ENCODE measurements at places on chromosomes 11 and 22.

GRCh38 chr11:85619499-85619898 lies 7.6 kb downstream of the DLG2 start:
- no peak for DNase-seq

DNA sequence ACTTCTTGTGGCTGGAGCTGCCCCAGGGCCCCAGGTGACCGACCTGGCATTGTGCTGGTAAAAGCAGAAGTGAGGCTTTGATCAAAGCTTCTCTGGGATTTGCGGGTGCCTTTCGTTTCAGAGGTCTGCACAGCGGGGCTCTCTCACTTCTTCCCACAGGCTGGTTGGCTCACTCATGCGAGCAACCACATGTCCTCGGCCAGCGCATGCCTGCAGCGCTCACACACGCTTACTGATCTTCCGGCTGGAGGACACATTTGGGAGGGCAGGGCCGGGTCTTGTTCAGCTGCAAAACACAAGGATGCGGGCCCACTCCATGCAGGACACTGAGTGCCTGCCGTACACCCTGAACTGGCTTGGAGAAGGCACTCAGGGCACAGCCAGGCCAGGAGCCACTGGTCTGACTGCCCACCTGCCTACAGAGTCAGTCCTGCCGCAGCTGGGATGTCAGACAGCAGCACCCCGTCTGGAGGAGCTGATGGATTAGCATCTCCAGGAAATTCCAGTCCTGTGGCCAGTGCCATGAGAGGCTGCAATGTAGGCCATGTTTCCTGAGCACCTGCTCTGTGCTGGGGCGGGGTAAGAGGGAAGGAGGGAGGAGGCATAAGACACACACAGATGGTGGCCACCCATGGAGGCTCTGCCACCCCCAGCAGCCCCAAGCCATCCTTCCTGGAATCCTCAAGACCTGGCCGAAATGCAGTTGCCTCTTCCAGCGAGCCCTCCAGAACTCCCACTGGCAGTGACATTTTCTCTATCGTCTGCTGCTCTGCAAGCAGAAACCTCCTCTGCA lies 1383.2 kb downstream of the BRD1 start:
- no peak for DNase-seq

DNA sequence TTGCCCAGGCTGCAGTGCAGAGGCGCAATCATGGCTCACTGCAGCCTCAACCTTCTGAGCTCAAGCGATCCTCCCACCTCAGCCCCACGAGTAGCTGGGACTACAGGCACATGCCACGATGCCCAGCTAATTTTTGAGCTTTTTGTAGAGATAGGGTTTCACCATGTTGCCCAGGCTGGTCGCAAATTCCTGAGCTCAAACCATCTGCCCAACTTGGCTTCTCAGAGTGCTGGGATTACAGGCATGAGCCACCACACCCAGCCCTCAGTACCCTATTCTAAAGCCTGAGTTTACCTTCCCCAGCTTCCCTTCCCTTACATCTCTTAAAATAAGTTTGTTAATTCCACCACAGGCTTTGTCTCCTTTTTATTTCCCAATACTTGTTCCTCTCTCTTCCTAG lies 59.1 kb downstream of the AMBRA1 start:
- no peak for DNase-seq

GRCh38 chr11:78646564-78647185 lies 72.0 kb upstream of the NARS2 start:
- peak; percentile 42 for DNase-seq

GRCh38 chr11:19512618-19513017 lies 200.0 kb upstream of the NAV2 start:
- no peak for DNase-seq

- DNase-seq, result no peak
Measured at GRCh38 chr11:29272019-29272654, 744.7 kb downstream of the KCNA4 start.

GRCh38 chr11:114059278-114059983 lies at the start of gene ZBTB16:
Gene ZBTB16 (plus strand): TSS chr11:114059711. CDS start chr11:114063301, 3,590 bp downstream.
- peak; percentile 42 for DNase-seq

- no peak for DNase-seq
Measured at GRCh38 chr22:35731321-35731720, 13.6 kb downstream of the APOL5 start.

- peak; percentile 77 for DNase-seq
Measured at GRCh38 chr22:20429254-20430100, 8.1 kb downstream of the SCARF2 start.

- DNase-seq, result no peak
Measured at GRCh38 chr22:27358096-27358870, 443.3 kb downstream of the MN1 start.

DNA sequence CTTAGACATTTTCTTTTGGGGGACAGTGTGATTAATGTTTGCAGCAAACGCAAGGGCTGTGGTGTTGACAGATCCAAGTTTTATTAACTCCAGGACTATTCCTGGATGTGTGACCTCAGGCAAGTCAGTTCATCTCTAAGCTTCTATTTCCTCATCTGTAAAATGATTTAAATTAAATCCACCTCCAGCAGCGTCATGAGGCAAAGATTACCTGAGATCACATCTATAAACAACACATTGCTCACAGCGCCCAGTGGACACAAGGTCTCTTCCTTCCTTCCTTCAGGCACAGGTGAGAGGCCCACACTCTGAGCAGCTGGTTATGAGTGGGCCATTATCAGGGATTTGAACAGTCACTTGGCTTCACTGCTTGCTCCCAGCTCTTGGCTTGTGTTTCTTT lies 111.2 kb upstream of the RASSF10 start:
- DNase-seq, result no peak

- no peak for DNase-seq
Measured at GRCh38 chr22:49009359-49010063, 818.2 kb downstream of the BRD1 start.

GRCh38 chr22:36544107-36544620 lies 15.2 kb upstream of the EIF3D start:
- DNase-seq, result no peak

DNA sequence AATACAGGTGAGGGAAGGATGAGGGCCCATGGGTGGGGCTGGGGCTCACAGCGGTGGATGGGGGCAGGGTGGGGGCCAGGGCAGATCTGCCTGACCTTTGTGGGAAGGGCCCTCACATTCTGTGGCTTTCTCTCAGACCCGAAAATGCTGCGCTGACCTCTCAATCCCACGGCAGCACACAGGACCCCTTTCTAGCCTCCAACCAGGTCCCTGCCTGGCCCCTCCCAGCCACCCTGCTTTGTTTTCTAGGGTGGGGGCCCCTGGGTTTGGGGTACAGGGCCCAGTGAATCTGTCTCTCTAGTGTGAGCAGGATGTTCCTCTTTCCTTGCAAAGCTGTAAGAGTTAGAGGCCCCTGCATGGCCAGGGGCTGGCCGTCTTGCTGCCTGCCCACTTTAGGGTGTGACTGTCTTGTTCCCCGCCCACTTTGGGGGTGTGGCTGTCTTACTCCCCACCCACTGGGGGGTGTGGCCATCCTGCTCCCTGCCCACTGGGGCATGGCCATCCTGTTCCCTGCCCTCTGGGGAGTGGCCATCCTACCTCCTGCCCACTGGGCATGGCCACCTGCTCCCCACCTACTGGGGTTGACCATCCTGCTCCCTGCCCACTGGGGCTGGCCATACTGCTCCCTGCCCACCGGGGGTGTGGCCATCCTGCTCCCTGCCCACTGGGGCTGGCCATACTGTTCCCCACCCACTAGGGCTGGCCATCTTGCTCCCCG lies 11.5 kb downstream of the PARVG start:
- DNase-seq, result no peak

GRCh38 chr11:33347490-33348125 lies 90.4 kb downstream of the HIPK3 start:
- no peak for DNase-seq

GRCh38 chr11:66146074-66146473 lies 76.0 kb downstream of the PACS1 start:
- no peak for DNase-seq

GRCh38 chr11:1202154-1202775 lies 20.6 kb upstream of the MUC5B start:
- DNase-seq, result peak; percentile 16

DNA sequence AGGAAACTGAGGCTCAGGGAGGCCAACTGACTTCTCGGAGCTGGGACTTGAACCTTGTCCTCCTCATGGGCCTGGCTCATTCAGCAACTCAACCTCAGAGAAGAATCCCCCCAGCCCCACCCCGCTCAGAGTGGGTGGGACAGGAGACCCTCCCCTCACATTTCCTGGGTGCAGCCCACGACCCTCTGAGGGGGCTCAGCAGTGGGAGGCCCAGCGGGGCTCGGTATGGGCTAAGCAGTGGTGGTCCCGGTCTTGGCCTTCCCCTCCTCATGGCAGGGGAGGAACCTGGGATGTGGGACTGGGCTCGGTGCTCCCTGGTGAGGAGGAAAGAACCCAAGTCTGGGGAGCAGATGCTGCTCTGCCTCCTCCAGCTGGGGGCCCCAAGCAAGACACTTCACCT lies 14.2 kb upstream of the CABP7 start:
- DNase-seq, result no peak

DNA sequence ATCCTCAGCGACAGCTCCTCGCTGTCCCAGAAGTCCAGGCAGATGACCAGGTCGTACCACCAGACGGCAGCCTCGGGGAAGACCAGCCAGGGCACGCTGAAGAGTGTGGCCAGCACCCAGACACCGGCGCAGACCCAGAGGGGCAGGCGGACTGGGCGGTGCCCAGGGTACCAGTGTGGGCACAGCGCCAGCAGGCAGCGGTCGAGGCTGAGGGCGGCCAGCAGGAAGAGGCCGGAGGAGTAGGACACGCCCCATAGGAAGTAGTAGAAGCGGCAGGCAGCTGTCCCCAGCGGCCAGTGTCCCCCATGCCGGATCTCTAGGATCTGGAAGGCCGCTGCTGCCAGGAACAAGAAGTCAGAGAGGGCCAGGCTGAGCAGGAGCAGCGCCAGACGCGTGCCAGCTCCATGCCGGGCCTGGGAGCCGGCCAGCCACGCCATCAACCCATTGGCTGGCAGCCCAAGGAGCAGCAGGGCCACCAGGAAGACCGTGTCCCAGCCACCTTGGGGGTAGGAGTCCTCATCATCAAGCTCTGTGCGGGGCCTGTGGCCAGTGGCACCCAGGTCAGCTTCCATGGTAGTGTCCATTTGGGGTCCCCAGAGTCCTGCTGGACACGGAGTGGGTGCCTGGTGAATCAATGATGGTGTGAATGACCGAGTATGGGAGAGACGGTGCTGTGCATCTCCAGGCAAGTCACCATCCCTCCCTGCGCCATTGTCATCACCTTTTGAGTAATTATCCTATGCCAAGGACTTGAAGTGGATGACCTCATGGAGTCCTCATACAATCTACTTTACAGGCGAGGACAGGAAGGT lies at the start of gene GPR152:
GPR152 (minus strand) TSS at position 589 of the 812 bp plus-strand sequence; CDS start at position 584, 5 bp downstream.
- DNase-seq, result no peak

DNA sequence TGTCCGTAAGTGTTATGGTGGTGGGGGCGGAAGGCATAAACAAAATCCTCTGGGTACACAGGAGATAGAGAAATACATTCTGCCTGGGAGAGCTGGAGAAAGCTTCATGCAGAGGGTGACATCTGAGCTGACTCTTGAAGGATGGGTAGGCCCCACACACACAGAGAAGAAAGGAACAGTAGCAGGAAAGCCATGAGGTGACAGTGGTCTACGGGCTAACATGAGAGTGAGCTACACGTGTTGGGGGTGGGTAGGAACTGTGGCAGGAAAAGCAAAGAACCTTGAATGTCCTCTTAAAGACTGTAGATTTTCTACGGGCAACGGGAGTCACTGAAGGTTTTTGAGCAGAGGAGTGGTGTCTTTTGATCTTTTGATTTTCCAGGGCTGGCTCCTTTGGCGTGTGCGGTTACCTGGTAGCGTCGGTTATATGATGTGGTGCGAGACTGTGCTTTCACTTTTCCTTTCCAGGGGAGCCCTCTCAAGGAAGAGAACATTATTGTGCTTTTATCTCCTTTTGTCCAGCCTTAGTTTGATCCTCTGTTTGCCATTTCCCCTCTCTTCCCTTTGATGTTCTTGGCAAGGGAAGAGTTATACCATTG lies 39.7 kb downstream of the ADAMTS8 start:
- no peak for DNase-seq

DNA sequence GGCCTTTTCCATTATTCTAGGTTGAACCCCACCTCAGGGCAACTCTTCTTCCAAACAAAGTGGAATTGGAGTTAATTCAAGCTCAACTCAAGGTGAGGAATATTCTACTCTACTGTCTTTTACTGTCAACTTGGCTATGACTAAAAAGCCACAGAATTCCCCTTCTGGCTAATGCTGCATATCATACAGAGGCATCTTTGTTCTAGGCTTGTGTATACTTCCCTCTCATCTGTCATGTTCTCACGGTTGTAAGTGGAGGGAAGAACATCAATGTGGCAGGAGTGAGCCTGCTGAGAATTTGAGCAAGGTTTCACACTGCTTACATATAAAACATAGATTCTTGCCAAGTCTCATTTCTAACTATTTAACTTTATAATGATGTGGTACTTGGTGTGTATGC lies 921.4 kb upstream of the CNTN5 start:
- DNase-seq, result no peak

DNA sequence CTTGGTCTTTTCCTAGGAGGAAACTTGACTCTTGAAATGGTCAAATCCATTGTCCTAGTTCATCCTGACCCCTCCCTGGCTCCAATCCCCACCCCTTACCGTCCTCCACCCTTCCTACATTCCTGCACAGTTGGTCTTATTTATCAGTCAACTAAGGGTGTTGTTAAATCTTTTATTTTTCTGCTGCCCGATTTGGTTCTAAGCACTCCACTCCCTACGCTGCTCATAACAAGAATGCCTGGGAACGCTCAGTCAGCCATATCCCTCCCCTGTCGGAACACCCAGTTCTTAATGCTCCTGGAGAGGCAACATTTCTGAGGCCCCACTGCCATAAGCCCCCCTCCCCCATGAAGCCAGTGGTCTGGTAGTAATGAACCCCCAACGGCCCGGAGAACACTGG lies 9.7 kb downstream of the EHF start:
- DNase-seq, result no peak

DNA sequence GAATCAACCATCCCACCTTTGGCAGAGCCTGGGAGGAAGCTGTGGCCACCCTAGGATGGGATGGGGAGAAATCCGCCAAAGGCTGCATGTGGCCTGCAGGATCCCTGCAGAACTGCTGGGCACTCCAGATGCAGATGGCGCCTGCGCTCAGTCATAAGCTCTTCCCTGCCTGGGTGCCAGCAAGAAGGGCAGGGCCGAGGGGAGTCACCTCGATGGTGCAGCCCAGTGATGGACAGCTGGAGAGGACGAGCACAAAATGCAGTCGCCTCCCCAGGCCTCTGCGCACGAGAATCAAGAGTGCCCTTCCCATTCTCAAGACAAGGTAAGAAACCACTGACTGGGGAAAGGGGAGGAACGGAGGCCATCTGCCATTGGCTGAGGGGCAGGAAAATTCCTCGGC lies 693.6 kb downstream of the TBC1D22A start:
- DNase-seq, result no peak

- DNase-seq, result peak; percentile 40
Measured at GRCh38 chr11:112453601-112454577, 193.2 kb upstream of the PLET1 start.

DNA sequence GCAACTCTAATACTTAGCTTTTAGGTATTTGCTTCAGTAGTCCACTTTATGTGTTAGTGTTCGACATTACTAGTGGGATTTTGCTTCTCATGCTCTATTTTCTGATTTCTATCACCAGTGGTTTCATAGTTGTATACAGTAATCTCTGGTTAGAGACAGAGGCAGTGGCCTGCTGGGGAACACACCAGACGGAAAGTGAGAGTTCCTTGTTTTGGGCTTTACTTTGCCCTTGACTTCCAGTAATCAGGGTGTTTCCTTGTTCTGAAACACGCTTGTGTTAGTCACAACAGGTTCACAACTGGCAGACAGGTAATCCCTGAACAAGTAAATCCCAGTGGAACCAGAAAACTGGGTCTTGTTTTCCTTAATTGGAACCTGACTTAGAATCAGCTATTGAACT lies 56.0 kb downstream of the PACS1 start:
- DNase-seq, result no peak

- no peak for DNase-seq
Measured at GRCh38 chr11:133832991-133833897, 12.1 kb downstream of the SPATA19 start.
